ENCODE measurements at places on chromosomes 3 and 15.

- DNase-seq: no peak
Observed at GRCh38 chr3:124295362-124295761, 303.4 kb upstream of the ROPN1 start.

GRCh38 chr3:177646749-177647148 is 449.5 kb upstream of the TBL1XR1 start:
- DNase-seq: no peak

- DNase-seq: no peak
Observed at GRCh38 chr15:25797511-25797935, 65.6 kb downstream of the ATP10A start.

DNA sequence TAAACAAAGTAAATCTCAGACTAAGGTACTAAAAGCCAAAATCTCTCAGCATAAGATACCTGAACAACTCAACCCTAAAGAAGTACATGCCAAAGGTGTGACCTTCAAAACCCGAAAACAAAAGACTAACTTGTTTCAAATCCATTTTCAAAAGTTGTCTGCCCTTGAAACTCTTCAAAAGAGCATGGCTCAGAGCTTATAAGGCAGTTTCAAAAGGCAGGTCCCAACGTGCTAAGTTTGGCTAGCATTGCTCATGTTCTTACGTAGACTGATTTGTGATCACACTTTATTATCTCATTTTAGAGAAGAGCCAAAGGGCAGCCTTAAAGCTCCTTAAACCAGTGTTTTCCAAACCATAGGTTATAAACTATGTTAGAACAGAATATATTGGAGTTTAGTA is 112.2 kb downstream of the FEZF2 start:
- DNase-seq: no peak

GRCh38 chr15:60251300-60252070 is 146.3 kb downstream of the ANXA2 start:
- DNase-seq: no peak
